ENCODE measurements at places on chromosomes 4 and X.

DNA sequence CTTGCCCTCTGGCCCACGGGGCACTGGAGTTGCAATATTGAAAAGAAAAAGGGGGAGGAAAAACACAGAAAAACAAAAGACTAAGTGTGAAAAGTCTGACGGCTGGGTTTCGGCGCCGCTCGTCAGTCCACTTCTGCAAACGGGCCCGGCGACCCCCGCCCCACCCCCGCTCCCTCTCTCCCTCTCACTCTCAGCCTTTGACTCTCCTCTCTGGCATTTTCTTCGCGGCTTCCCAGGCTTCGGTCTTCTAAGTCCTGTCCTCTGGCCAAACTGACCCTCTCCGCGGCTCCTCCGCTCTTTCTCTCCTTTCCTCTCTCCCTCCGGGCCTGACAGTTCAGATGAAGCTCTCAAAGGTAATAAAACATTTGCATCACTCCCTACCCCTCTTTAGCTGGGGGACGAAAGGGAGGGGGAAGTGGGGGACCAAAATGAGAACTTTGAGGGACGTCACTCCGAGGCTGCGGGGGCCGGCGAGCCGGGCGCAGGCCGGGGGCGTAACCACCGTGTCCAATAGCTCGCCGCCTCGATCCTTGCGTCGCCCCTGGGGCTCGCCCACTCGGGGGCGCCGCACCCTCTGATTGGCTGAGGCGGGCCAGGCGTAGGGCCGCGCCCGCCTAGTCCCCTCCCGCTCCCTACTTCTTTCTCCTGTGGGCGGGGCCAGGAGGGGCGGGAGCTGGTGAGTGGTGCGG lies at the start of gene NKX6-1:
TSS of gene NKX6-1 (minus strand) at position 358 of the 689 bp plus-strand sequence. CDS start 1,064 bp downstream, outside the sequence.
- DNase-seq, result peak; percentile 25

DNA sequence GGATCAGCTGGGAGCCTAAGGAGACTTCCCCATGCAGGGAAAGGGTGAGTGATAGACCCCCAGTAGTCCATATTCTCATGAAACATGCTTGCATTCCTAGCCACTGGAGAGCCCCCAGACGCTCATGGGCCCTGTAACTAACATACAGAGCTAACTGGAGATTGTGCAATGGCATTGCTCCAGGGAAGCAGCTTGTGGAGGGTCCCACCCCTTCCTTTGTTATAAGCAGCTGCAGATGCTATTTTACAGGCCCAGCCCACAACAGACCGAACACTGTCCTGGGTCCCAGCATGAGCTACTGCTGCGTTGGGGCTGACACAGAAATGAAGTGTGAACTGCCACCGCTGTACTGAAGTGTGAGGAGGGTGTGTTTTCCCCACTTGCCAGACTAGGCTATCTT lies 1465.7 kb upstream of the DIAPH2 start:
- no peak for DNase-seq

DNA sequence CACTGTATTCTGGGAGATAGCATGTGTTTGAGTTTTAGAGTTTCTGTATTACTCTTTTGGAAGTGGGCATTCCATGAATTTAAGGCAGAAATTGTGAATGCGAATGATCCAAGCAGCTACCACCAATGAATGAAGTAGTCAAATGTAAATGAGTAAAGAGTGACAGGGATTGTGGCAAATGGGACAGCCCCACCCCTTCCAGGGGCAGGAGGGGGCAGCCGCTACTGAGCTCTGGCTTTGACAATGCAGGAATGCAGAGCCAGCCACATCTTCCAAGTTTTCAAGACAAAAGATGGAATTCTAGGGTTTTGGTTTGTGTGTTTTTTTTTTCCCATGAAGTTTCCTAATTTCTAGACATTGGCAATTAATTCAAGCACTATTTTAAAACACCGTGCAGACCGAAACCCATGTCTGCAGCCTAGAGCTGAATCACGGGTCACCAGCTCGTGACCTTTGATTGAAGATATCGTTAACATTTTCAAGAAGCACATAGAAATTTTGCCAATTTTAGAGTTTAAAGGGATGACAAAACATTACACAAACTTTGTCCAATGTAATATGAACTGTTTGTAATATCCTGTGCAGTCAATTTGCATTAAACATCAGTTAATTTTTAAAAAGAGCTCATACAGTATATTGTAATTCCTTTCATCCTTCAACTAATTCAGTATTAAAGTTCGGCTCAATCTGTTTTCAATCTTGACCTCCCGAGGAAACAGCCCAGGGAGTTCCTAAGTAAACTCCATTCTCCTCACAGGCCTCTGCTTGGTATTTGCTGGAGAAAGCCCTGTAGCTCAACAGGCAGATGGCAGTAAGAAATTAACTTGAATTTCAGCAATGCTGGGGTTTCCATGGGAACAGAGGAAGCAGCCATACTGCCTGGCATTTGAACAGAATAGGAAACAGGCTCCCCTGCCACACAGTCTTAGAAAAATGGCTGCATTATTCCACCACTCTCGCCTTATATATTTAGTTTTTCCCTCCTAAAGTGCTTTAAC lies 83.4 kb downstream of the UCHL1 start:
- no peak for DNase-seq

DNA sequence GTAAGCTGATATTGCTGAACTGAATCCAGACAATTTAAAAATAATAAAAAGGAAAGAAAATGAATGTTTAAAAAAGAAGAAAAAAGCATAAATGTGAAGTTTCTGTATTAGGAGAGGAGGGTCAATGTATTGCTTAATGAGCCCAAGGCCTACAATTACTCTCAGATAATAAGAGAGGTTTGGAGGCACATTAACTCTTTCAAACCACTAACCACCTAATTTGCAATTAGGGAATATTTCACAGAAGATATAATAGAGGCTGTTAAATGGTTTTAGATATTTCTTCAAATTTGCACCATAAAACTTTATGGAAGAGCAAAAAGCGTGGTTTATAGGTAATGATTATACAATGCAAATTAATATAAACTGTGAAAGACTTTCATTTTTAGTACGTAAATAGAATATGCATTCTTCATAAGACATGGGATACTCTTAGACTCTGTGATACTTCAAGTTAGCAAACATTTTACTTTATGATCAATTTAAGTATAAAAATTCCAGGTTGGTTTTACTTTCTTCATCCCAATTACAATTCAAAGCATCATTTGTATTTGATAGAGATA lies 364.2 kb upstream of the GALNTL6 start:
- no peak for DNase-seq

GRCh38 chr4:176123710-176124407 lies 58.2 kb downstream of the WDR17 start:
- no peak for DNase-seq

- DNase-seq, result no peak
These were observed 55.9 kb downstream of the CRMP1 start for GRCh38 chr4:5836943-5837342.

GRCh38 chr4:15742637-15743036 lies 35.5 kb upstream of the CD38 start:
- DNase-seq, result no peak

GRCh38 chrX:139811942-139812629 lies 104.1 kb upstream of the MCF2 start:
- no peak for DNase-seq

GRCh38 chr4:3352941-3353594 lies 60.2 kb downstream of the RGS12 start:
- DNase-seq, result no peak

DNA sequence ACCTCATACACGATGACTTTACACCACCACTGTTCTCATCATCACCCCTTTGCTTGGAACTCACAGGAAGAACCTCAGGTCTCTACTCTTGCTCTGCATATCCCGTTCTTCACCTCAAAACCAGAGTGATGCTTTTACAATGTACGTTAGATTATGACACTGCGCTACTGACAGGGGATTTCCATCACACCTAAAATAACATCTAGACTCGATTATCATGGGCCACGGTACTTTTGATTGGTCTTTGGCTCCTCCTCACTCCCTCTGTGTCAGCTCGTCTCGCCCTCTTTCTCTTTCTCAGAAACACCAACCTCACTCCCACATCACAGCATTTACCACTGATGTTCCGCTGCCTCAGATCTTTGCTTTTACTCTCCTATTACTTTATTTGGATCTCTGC lies 172.4 kb downstream of the TLL1 start:
- DNase-seq, result no peak

- no peak for DNase-seq
These were observed 6.9 kb upstream of the ETDC start for GRCh38 chrX:135302269-135302873.

GRCh38 chr4:36255577-36255976 lies 11.3 kb upstream of the ARAP2 start:
- DNase-seq, result no peak

- DNase-seq, result no peak
These were observed 48.1 kb upstream of the PLK4 start for GRCh38 chr4:127832585-127832984.

GRCh38 chr4:76957004-76957738 lies 7.6 kb downstream of the SEPTIN11 start:
- no peak for DNase-seq

DNA sequence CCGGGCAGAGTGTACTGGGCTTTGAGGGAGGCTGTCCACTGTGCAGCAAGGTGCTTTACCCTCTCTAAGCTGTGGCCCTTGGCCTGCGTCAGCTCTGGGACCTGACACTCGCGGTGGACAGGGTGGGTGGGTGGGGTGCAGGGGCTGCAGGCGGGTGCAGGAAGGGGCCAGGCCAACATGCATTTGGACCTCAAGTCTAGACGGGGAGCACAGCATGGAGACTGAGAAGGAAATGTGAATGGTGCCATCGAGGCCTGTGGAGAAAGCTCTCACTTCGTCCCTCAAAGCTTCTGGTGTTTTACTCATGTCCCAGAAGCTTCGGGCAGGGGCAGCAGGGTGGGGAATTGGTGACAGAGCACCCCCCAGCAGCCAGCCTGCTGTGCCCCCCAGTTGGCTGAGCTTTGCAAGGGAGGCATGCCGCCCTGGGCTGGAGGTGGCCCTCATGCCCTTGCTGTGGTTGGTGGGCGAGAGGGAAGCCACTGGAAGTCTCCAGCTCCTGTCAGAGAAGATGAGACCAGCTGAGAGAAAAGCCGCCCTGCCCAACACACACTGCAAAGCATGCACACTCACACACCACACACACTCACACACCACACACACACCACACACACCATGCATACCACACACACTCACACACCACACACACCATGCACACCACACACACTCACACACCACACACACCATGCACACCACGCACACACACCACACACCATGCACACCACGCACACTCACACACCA lies 12.3 kb downstream of the PNMA6E start:
- no peak for DNase-seq

DNA sequence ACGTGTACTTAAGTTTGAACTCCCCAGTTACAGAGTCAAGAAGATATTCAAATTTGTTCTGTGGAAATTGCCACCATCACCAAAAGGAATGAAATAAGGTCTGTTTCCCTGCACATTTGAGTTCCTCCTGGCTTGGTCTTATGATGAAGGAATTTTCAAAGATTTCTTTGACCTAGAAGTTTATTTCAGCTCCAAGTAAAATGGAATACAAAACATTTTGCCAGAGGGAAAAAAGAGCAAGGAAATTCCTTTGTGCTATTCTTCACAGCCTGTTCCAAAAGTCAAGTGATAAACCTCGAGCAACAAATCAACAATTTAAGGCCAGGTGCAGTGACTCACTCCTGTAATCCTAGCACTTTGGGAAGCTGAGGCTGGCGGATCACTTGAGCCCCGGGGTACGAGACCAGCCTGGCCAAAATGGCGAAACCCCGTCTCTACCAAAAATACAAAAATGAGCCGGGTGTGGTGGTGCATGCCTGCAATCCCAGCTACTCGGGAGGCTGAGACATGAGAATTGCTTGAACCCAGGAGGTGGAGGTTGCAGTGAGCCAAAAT lies 3.4 kb downstream of the NKRF start:
- DNase-seq, result no peak

GRCh38 chrX:45022150-45022549 lies 149.2 kb downstream of the KDM6A start:
- no peak for DNase-seq

GRCh38 chr4:88731381-88731780 lies 33.8 kb upstream of the NAP1L5 start:
- no peak for DNase-seq

GRCh38 chr4:133084421-133084820 lies 64.7 kb upstream of the PCDH10 start:
- no peak for DNase-seq

Data from Panc1 (cell line).